ENCODE measurements at places on chromosomes 13 and 19. TPM values are rescaled to one million over a fixed set of nuclear protein-coding genes. Genes with fewer than 3 reads are reported as not detected.

EFNA2 gene
- not detected for total RNA-seq

DNA sequence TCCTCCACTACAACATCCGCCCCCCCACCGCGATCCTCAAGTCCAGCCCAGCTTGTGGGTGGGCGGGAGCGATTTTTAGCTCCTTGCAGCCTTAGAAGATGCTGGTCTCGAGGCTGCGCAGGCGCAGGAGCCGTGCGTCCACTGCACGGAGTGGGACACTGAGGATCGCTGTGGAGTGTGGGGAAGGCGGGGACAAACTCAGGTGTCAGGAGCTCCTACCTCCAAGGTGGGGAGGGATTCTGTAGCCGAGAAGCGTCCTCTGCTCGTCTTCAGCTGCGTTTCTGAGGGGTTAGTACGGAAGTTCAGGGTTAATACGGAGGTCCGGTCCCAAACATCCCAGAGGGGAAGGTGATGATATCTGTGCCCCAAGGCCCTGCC, at the start of gene RTBDN:
Gene RTBDN, minus strand, starts transcription at position 14 of the 378 bp plus-strand sequence. CDS start 4,600 bp downstream, outside the sequence.
- no peak for DNase-seq

DNA sequence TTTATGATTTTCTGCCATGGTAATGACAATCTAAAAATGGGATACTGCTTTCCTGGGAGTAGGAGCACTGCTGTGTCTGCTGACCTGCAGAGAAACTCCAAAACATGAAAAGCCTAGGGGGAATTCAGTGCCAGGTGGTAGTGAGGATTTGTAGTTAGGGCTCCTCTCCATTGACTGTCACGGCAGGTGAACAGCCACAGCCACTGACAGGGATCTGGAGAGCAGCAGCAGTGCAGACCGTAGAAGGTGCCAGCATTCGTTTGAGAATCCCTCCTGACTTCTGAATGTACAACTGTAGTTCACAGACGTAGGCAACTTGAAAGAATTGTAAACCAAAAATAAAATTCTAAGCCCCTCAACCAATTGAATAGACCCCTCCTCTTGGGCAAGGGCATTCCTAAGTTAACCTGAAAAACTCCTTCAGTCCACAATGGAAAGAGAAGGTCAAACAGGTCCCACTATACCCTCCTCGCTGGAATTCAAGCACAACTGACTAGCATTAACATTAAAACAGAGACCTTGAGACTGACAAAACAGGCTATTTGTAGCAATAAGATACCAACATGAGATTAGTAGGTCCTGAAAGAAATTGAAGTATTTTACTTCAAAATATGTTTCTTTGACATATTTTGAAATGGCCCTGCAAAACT, 1328.8 kb downstream of the OLFM4 start:
- no peak for DNase-seq

GRCh38 chr19:15468675-15469512, 4.5 kb upstream of the RASAL3 start:
- no peak for DNase-seq

DNA sequence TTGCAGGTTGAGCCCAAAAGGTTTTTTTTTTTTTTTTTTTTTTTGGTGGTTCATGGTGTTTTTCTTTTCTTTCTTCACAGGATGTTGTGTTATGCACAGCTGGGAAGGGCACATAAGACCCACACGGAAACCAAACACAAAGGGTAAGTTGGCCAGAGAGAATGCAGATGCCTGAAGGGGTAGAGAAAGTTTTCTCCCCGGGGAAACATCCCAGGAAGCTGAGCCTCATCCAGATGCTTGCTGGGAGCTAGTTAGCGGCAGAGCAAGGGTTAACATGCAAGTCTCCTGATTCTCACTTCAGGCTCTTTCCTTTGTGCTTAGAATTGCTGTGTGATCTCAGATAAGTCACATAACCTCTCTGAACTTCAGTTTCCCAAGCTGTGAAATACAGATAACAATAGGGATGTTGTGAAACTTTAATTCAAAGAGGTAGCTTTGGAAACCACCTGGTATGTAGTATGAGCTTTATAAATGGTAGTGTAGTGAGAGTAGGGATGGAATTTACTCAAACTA, 3.1 kb downstream of the ADGRE1 start:
- no peak for DNase-seq

- no peak for DNase-seq
These were observed 117.0 kb downstream of the DCT start for GRCh38 chr13:94362411-94362909.

GRCh38 chr13:20337884-20338551, 105.9 kb upstream of the GJB6 start:
- DNase-seq = no peak

CLASRP gene
- 78.3 TPM for total RNA-seq

GRCh38 chr13:73608711-73609485, 525.3 kb downstream of the KLF12 start:
- DNase-seq = no peak

CYP4F8 gene
- not detected for total RNA-seq

SLC5A5 gene
- total RNA-seq = 0.22 TPM

PROZ gene
- not detected for total RNA-seq

DNA sequence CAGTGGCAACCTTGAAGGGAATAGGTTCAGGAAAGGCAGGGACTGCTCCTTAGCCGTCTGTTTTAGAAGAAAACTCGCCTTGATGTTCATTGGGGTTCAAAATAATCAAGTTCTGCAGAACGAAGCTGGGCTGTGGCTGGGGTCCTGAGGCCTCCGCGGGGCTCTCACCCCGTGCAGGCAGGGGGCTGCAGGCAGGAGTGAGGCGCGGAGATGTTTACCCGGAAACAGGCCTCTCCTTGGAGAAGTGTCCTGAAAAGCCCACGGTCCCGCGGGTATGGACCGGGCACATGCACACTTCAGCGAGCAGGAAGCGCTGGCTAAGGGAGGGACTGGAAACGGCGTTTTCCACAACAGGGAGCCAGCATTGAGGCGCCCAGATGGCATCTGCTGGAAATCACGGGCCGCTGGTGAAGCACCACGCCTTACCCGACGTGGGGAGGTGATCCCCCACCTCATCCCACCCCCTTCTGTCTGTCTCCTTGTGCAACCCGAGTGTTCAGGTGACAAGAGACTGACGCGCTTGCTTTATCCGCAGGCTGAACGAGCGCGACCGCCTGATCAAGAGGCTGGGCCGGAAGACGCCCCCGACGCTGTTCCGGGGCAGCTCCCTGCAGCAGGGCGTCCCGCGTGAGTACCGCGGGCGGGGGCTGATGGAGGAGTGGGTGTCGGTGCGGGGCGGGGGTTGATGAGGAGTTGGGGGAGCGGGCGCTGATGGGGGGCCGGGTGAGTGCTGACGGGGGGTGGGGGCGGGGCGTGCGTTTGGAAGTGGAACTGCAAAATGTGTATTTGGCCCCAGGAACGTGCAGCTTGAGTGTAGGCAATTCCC, 39.6 kb downstream of the SHISA2 start:
- no peak for DNase-seq

GRCh38 chr13:62321139-62321538, 905.5 kb upstream of the PCDH20 start:
- DNase-seq = no peak

GRCh38 chr19:38022791-38023670, 116.0 kb downstream of the SIPA1L3 start:
- no peak for DNase-seq

VMAC gene
- total RNA-seq = 3.0 TPM

PTGIR gene
- total RNA-seq = 7.2 TPM

DNA sequence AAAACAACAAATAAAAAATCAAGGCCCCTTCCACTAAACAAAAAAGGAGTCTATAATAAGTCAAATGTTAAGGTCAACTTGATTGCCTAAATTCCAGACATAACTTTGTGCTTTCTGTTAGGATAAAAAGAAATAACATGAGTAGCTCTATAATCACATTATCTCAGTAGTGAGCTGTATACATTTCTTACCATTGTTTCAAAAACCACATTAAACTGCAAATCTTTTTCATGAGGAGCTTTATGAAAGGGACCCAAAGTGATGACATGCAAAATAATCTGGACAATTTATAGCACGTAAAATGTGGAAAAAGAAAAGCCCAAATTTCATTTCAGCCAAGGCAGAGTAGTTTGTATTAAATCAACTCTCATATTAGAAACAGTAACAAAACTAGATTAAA, 269.2 kb downstream of the KLF12 start:
- no peak for DNase-seq

GRCh38 chr13:83449668-83450395, 432.4 kb downstream of the SLITRK1 start:
- no peak for DNase-seq
